ENCODE measurements at places on chromosomes 5 and 9.

GRCh38 chr5:60366489-60366888 is 333.5 kb downstream of the DEPDC1B start:
- DNase-seq, result no peak

DNA sequence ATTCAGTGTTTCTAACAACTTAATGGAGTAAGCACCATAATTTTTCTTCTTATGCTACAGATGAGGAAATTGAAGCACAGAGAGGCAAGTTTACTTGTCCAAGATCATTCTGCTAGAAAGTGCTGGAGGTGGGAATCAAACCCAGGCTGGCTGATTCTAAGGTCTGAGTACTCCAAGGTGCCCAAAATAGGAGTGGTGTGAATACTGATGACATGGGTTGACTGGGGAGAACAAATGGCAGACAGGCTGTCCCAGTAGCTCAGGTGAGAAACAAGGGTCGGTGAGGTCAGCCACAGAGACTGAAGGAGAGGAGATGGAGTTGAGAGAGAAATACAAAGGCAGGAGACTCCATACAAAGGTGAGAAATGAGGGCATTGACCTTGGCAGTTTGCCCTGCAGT is 144.5 kb upstream of the EGFLAM start:
- DNase-seq, result no peak

DNA sequence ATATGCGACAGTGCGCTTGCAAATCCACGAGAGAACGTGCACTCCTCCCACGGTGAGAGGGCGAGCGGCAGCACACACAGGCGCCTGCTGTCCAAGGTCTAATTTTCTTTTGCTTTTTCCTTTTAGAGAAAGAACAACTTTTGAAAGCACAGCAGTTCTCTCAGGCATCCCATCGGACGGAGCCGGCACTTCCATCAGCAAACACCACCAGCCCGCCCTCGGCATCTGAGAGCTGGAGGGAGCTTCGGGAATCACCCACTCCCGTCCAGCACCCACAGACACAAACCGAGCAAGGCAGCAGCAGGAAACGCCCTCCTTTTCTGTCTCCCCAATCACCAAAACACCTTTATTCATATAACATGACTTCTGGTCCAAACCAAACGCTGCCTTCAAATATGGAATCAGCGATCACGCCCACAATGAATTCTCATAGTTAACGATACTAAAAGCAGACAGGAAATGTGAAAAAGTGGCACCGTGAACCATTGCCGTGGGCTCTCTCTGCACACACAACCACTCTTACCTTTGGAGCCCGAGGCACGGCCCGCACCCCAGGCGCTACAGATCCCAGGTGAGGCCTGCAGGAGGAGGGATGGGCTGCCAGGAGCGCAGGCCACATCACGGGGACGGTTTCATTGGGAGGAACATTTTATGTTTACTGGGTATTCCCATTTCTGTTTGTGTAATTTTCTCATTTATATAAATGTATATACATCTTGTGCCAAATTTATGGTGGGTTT is 14.2 kb downstream of the LPCAT1 start:
- no peak for DNase-seq

- no peak for DNase-seq
Observed at GRCh38 chr5:121296356-121296755, 555.3 kb upstream of the FTMT start.

- DNase-seq, result no peak
Observed at GRCh38 chr9:89953824-89954615, 349.2 kb downstream of the GADD45G start.

DNA sequence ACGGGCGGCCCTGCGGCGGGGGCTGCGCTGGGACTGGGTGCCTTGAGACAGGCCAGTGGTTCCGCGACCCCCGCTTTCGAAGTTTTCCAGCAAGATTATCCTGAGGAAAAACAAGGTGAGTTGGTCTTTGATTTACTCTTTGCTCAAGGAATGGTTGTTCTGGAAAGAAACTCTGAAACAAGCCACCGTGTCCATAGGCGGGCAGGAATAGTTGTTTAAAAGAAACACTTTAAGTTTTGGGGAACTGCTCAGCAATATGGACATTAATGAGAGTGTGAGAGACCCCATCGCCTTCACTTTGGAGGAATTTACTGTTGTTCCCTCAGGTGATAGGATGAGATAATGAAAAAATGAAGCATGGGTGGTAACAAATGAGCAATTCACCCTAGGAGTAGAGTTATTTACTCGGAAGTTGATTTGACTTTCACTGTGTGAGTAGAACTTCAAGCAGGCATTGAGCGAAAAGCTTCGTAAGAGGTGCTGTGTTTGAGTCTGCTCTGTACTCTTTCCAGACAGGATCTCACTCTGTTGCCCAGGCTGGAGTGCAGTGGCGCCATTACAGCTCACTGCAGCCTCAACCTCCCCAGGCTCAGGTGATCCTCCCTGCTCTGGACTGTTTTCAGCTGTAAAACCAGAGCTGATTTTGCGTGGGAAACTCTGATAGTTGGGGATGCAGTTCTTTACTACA is 1.1 kb downstream of the DMRTA1 start:
- DNase-seq, result no peak

DNA sequence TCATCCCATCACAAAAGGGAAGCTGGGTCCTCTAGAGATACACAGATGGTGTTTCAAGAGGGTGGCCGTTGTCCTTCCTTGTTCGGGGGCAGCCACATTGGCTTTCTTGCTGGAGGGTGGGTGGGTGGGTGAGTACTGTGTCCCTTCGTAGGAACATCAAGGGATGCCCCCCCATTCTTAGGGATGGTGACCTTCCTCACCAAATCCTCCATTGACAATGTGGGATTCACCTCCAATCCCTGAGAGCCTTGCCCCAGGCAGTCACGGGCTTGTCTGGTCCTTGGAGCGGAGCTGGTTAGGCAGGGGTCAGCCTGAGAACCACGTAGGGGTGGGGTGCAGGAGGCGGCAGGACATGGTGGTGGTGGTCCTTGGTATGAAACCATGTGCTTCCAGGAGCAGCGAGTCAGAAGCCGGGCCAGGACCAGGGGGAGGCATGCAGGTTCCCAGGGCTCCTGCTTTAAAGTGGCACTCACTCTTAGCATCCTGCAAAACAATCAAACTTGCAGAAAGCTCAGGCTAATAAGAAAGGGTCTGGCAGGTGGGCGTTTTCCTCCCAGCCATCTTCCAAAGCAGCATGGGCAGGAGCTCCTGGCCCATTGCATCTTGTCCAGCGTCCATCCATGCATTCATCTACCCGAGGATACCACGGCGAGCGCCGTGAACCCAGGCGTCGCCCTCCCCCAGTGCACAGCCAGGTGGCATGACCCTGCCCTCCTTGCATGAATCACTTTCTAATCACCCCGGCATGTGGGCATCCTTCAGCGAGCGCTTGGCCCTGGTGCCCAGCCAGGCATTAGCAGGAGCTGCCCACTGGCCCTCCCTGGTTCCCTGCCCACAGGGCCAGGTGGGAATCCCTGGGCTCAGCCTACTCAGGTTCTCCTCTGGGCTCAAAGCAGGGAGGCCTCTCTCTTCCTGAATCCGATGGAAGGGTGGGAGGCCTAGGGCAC is 76.4 kb downstream of the NTNG2 start:
- no peak for DNase-seq

DNA sequence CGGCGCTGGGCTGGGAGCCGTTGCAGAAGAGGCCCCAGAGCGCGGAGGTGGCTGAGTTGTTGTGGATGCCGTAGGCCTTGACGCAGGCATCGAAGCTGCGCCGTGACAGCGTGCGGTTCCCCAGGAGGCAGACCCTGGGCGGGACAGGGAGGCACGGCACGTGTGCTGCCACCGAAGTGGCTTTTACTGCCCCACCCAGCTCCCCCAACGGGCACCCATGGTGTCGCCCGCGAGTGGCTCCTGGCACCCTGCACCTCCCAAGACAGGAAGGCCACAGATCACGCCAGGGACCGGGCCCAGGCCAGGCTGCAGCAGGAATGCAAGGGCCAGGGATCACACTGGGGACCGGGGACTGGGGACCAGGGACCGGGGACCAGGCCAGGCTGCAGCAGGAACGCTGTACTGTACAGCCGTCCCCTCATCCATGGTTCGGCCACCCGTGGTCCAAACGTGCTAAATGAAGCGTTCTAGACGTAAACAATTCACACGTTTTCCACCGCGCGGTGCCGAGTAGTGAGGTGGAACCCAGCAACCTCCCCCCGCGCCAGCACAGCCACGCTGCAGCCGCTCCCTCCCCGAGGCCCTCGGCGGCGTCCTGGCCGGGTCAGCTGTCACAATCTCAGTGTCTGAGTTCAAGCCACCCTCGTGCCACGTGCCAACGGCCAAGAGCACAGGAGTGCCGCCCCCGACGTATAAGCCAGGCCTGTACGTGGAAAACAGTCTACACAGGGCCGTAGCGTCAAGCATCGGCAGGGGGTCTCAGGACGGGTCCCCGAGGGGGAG is 27.8 kb downstream of the SLC12A7 start:
- DNase-seq, result no peak

DNA sequence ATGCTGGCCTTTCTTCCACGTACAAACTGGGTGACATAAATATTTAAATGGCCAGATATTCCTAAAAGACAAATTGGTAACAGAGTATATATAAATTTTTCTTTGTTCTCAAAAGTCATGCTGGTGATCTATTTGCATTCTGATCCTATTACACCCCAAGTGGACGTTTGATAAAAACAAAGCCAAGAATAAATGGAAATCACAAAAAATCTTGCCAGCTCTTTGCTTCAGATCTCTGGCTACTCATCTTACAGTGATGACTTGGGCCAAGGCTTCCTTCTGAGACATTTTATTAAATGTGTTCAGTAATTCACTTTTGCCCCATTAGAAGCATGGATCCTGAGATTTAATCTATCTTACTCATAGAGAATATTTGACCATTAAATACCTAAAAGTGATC is 444.3 kb upstream of the PIK3R1 start:
- DNase-seq, result peak; percentile 8

GRCh38 chr5:38112938-38113337 is 145.4 kb upstream of the EGFLAM start:
- no peak for DNase-seq

- no peak for DNase-seq
Observed at GRCh38 chr5:175501759-175502158, 23.4 kb downstream of the SFXN1 start.

- no peak for DNase-seq
Observed at GRCh38 chr9:90872835-90873294, 71.2 kb downstream of the SYK start.

DNA sequence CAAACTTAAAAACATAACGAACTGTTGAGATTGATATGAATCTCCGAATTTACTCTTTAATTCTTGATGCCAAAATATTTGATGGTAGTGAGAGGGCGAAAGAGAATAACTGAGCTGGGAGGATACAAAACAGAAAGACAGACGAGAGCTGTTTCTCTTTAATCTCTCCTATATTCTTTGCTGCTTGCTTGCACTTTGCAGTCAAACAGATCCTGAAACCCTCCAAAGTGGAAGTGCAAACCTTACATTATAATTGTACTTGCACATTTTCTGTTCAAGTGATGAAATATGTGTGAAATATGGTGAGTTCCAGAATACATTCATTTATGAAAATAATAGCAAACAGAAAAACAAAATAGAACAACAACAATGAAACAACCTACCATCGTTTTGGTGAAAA is 63.8 kb downstream of the PAM start:
- no peak for DNase-seq

DNA sequence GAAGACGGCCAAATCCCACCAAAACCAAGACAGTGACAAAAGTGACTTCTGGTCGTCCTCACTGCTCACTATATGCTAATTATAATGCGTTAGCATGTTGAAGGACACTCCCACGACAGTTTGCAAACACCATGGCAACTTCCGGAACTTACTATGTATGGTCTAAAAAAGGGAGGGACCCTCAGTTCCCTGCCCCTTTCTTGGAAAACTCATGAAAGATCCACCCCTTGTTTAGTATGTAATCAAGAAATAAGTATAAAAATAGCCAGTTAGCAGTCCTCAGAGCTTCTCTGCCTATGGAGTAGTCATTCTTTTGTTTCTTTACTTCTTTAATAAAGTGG is 9.5 kb downstream of the FCN2 start:
- no peak for DNase-seq

DNA sequence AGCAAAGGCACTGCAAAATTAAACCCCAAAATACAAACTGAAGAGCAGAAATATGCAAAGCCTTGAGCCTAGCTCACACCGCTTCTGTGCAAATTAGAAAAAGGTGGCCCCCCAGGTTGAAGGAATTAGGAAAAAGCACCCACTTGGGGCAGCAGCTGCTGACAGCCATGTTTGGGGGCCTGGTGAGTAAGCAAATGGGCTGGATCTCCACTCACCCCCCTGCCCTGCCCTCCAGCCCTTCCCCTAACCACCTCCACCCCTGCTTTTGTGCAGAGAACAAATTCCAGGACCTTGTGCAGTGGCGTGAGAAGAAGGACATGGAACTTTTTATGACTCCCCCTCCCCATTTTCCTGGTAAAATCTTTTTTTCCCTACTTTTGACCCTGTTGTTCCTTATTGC is 92.0 kb upstream of the DNAH5 start:
- DNase-seq, result peak; percentile 29

- DNase-seq, result no peak
Observed at GRCh38 chr9:126885131-126885641, 24.7 kb downstream of the ZBTB34 start.

DNA sequence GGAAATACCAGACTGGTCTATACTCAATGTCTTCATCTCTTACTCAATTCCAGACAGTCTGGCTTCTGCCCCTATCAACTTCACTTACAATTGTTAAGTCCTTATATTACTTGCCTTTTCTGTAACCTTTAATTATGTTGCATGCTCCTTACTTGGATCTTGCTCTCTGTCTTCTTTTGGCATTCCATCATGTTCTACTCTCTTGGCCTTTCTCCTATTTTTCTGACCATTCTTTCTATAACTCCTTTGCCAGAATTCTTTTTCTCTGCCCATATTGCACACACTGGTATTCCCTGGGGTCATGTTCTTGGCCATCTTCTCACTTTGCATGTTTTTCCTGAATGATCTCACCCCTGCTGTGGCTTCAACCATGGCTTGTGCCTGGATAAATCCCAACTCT is 209.8 kb upstream of the ZNF462 start:
- DNase-seq, result no peak

DNA sequence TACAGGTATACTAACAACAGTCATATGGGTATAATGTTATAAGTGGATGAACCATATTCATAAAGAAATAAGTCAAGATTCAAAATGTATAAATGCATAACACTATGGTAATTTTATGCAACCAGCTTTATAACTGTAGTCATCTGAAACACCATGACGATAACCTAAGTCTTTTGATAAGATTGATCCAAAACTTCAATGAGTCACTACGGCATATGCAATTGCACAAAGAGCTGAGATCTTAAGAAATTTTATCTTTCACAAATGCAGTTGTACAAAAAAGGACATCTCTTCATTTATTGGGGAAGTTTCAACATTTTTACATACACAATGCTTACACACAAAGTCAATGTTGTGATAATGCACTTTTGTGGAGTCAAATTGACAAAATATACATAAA is 20.3 kb downstream of the FAM81B start:
- DNase-seq, result peak; percentile 14

All from fibroblast of pulmonary artery (primary cell).